Stimulated activated CD4-positive, alpha-beta T cell treated with anti-CD3 and anti-CD28 coated beads, Interleukin-1b, Interleukin-23, amount 100 ng/mL, for 24 hours (primary cell): ENCODE measurements at places on chromosomes 12 and 14.

DNA sequence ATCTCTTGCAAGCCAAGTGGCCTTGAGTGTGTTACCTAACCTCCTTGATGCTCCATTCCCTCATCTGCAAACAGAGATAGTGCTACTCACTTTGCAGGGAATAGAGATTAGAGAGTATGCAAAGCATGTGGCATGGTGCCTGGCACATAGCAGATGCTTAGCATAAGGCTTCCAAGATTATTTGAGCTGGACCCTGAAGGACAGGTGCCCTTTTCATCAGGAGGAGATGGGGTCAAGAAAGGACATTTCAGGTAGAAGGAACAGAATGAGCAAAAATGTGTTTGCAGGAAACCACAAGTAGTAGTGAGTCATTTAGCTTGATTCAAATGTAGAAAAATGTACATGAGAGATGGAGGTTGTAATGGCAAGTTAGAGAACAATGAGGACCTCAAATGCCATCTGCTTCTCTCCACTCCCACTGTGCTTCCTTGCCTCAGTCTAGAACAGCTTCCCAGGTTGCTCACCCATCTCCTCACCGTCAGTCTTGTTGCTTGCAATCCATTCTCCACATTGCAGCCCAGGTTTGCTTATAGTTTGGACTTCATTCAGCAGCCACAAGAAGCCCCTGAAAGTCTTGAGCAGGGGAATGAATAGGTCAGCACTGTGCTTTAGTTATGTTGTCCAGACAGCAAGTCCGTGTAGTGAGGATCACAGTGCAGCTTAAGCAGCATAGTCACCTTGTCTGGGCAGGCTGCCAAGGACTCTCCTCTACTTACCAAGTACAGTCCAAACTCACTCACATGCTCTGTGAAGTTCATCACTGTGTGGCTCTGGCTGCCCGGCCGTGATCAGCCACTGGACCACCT is 536.3 kb upstream of the CCDC196 start:
- DNase-seq, result peak; percentile 24

GRCh38 chr14:74988993-74989392 is 13.7 kb upstream of the EIF2B2 start:
- no peak for DNase-seq

DNA sequence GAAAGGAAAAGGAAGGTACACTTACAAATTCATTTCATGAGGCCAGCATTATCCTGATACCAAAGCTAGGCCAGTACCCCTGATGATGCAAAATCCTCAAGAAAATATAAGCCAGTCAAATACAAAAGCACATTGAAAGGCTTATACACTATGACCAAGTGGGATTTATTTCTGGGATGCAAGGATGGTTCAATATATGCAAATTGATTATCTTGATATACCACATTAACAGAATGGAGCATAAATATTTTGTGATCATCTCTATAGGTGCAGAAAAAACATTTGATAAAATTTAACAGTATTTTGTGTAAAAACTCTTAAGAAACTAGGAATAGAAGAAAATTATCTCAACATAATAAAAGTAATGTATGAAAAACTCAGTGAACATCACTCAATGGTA is 97.0 kb upstream of the BCAT1 start:
- no peak for DNase-seq

DNA sequence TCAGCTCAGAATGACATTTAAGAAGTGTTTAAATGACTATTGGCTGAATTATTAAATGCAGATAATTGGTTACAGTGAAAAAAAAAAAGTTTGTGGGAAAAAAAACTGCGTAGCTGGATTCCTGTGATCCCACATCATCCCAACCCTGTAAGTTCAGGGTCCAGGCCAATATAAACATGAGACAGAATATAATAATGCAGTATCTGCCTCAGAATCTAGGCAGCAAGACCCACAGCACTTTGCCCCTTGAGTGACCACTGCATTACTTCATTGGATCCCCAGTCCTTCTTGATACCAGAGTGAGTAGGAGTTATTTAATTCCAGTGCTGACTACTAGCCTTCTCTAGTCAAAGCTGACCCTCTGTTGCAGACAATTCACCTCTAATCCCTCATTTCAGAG is 272.6 kb downstream of the CCER1 start:
- DNase-seq, result no peak

- DNase-seq, result no peak
These were observed 5.6 kb downstream of the TCTN1 start for GRCh38 chr12:110619534-110619953.

- no peak for DNase-seq
These were observed 6.8 kb downstream of the PLEKHG3 start for GRCh38 chr14:64711039-64711438.

GRCh38 chr12:45400991-45401390 is 185.1 kb downstream of the ANO6 start:
- DNase-seq, result no peak

DNA sequence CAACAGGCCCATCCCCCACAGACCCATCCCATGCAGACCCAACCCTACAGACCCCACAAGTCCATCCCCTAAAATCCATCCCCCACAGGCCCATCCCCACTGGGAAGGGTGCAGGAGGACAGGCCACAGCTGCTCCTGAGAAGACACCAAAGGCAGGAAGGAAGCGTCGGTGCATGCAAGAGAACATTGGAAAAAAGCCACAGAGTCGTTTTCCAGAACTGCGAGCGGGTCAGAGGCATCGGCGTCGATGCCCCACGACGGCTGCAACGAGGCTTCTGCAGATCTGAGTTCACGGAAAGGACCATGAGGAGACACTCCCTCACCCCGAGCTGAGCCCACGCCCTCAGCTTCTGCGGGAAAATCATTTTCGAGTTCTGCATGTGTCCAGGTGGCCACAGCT is 59.6 kb upstream of the GALNT9 start:
- no peak for DNase-seq

GRCh38 chr12:22018860-22019259 is 27.2 kb upstream of the CMAS start:
- DNase-seq, result no peak

- no peak for DNase-seq
These were observed 880 bp downstream of the PNMA1 start for GRCh38 chr14:73713206-73713802.

- DNase-seq, result no peak
These were observed 18.2 kb downstream of the FAM222A start for GRCh38 chr12:109731806-109732205.
